HAP-1 (cell line): ENCODE measurements at places on chromosomes 6 and 20.

GRCh38 chr6:46400898-46401297 lies 90.4 kb downstream of the RCAN2 start:
- DNase-seq, result no peak

GRCh38 chr6:127317388-127318128 lies 25.9 kb downstream of the ECHDC1 start:
- no peak for DNase-seq

DNA sequence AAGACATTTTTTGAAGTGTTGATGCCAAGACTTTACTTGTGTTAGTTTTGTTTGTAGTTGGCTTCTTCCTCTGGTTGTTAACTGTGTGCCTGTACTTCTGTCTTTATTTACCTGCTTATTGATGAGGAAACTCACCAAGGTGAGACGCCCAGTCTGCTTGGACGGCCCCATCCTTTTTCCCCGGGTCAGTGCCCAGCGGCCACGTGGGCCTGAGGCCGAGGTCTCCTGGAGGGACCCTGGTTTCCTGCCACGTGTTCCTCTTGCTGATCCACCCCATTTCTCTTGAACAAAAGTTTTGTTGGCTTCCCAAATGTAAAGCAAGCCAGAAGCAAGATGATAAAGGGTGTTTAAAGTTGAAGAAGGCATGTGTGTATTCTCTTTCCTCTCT lies 24.8 kb downstream of the DUSP22 start:
- DNase-seq, result no peak

- peak; percentile 24 for DNase-seq
These were observed 2.4 kb downstream of the DSP start for GRCh38 chr6:7543789-7544424.

- DNase-seq, result no peak
These were observed 14.5 kb downstream of the VSTM2L start for GRCh38 chr20:37917461-37917860.

GRCh38 chr20:9503526-9504245 lies 10.7 kb upstream of the LAMP5 start:
- DNase-seq, result no peak

DNA sequence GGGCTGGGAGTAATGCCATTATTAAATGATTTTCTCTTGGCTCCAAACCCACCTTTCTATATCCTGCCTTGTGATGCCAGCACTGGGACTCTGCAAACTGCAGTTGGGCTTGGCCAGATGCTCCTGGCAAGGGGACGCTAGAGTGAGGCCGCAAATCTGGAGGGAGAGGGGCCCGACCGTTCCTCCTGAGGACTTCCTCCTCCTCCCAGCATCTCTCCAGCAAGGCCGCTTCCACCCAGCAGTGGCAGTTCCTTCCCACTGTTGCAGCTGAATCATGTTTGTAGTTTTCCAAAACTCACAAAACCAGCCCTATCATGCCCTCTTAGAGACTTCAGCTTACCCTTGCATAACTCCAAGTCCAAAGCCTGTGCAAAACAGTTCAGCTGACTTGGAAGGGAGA lies 244.4 kb downstream of the FOXA2 start:
- no peak for DNase-seq

DNA sequence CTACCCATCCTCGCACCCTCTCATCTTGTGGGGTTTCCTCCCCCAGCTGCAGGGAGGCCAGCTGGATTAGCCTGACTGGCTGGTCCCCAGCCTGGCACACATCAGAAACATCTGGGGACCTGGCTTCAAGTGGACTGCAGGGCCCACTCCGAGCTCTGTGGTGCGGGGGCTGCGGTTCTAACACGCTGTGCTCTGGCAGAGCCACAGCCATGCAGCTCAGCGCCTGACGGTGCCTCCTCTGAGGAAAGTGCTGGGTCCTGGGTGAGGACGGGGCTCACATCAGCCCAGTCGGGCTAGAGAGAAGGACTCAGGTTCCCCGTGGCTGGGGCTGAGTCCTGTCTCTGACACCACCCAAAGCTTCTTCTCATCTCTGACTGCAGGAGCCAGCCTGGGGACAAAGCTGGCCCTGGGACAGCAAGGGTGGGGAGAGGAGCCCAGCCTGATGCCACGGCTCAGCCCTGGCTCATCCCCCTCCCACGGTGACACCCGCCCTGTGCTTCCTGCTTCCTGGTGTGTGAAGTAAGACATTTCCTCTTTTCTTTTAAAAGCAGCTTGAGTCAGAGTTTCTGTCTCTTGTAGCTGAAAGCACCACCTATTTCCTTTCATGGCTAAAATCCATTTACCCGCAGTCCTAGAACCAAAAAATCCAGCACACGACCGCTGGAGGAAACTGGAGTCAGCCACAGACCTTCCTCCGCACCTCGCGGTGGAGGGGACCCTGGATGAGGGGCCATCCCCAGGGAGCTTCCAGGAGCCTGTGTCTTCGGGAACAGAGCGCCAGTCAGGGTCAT lies 127.4 kb upstream of the AFDN start:
- no peak for DNase-seq

GRCh38 chr6:139124887-139125672 lies 9.8 kb upstream of the HECA start:
- peak; percentile 65 for DNase-seq

GRCh38 chr20:25525867-25526266 lies 59.5 kb downstream of the NINL start:
- no peak for DNase-seq

- no peak for DNase-seq
These were observed at the start of gene RUNX2 for GRCh38 chr6:45327956-45328522. Gene RUNX2, plus strand, starts transcription at chr6:45328330. Its CDS starts 397 bp downstream, at chr6:45328727.

GRCh38 chr20:40728470-40728869 lies 39.4 kb upstream of the MAFB start:
- no peak for DNase-seq

GRCh38 chr6:96923400-96923799 lies 1.1 kb upstream of the KLHL32 start:
- no peak for DNase-seq
